Suppressor macrophage (primary cell): ENCODE measurements at places on chromosomes 1 and 21.

DNA sequence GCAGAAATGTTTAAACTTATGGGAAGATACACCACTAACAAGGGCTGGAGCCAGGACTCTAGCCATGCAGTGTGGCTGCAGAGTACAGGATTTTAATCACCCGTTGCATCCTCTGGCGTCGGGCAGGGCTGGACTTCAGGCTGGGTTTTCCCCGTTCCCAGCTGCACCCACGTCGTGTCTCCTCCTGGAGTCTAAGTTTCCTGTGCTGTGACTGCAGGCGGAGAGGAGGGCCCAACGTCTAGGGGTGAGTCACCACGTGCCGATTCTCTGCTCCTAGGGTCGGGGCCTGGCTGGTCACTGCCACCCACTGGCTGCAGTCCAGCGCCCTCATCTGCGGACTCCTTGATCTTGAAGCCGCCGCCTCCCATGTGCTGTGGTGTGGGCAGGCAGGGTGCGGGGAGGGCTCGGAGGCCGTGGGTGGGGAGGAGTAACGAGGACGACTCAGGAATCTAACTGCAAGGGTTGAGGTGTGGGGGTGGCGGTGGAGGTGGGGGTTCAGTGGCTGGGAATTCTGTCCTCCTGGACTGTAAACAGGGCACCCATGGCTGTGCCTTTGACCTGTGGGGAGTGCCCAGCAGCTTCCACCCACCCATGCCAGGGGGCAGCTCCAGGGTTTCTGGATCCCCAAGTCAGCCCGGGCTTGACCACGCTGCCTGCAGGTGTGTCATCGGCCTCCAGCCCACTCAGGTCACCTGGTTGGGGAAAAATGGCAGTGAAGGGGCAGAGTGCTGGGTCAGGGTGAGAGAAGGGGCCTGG, 77.8 kb downstream of the ALPL start:
- DNase-seq, result peak; percentile 78

GRCh38 chr1:228240411-228241240, 32.8 kb downstream of the OBSCN start:
- DNase-seq, result no peak

GRCh38 chr21:18743531-18743930, 339.9 kb upstream of the TMPRSS15 start:
- DNase-seq, result no peak

DNA sequence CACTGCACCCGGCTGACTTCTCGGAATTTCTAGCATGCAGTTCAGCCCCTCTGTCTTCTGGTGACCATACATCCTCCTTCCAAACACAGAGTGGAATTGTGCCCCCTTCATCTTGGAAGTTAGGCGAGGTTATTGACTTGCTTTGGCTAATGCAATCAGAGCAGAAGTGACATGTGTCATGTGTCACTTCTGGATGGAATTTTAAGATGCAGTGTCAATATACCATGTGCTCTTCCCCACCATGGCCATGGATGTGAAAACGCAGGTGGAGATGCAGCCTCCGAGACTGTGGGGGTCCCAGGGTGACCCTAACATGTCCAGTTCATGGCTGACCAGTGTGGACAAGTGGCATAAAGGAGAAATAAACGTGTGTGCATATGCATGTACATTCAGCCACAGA, 83.0 kb downstream of the KCNJ6 start:
- DNase-seq, result no peak

DNA sequence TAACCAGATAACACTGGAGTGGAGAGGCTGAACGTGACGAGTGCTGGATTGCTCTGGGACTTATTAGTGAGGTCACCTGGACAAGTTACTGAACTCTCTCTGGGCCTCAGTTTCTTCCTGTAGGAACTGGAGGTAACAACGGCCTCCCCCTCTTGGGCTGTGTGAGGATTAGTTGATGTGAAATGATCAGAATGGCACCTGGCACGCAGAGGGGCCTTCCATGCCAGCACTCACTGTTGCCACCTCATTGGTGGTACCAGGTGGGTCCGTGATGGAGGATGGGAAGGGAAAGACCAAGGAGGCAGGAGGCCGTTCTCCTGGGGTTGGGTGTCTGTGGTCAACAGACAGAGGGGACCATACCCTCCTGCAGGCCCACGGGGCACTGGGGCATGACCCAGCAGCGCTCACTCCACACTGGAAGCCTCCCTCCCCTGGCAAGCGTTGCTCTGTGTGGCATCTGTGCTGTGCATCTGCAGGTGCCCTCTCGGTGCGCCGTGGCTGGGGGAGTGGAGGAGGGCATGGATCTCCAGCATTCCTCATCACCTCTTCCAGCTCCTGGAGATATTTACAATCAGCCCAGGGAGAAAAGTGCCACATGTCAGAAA, 349.5 kb upstream of the VAMP3 start:
- DNase-seq, result no peak

DNA sequence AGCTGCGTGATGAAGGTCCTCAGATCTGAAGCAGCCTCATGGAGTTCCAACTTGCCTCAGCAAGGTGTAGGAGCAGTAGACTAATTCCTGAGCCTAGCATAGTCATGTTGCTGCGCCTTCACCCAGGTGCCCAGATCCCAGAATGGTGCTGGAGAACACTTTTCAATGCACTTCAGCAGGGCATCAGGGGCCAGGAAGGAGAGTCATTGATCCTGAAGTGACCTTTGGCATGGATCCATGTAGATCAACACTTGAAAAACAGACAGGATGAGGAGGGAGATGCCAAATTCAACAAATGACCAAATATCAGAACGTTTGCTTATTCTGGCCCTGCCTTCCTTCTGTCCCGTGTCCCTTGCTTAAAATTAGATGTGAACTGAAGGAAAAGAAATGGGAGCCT, 91.9 kb downstream of the LEPR start:
- no peak for DNase-seq

DNA sequence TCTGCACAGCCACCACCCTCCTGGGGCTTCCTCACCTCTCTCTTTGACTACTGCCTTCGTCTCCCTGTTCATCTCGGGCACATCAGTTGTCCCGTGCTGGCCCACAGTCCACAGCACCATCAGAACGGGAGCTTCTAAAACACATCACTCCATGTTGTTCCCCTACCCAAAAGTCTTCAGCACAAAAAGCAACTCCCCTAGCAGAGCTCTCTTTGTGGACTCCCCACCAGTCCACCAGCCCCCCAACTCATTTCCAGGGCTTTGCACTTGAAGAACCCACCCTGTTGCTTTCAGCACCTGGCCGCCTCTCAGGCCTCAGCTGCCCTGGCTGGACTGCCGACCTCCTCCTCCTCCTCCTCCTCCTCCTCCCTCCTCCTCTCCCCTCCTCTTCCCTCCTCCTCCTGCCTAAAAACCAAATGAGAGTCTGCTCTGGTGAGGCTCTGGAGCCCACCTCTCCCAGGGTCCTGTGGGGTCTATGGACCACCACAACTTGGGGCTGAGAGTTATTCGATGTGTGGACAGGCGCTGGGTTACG, 251.2 kb upstream of the VAMP3 start:
- DNase-seq, result no peak

GRCh38 chr1:53639996-53640700, 98.8 kb downstream of the GLIS1 start:
- no peak for DNase-seq

DNA sequence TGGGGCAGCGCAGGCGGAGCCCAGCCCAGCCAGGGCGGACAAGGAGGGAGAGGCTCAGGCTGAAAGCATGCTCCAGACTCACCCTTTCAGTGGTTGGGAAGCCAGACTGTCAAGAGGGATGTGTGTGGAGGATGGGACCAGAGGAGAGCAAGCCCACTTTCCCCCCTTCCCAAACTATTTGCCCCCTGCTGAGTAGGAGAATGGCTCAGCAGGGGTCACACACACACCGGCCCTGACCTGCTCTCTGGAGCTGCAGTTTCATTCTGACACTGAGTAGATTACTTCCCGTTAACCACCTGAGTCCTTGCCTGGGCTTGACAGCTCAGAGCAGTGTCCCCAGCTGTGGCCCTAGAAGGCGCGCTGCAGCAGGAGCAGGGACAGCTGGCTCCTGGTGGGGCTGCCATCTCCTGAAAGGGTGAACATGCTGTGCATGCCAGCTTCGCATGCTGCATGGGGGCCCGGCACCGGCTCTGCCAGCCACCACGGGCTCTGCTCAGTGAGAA, 51.6 kb upstream of the CNTN2 start:
- DNase-seq, result no peak

DNA sequence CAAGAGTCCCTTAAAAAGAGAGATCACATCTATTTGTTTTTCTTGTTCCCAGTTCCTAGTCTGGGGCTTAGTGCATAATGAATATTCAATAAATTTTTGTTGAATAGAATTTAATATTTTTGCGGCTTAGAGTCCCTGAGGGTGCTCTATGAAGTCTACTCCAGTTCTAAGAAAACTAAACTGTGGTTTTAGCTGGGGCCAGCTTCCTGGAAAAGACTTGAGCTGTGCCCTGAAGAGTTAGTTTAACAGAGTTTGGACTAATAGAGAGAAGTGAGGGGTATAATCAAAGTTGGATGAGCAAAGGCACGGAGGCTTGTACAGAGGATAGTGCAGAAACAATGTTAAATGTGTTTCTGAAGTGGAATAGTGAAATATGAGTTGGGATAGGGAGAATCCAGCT, 168.9 kb downstream of the FASLG start:
- DNase-seq, result no peak

DNA sequence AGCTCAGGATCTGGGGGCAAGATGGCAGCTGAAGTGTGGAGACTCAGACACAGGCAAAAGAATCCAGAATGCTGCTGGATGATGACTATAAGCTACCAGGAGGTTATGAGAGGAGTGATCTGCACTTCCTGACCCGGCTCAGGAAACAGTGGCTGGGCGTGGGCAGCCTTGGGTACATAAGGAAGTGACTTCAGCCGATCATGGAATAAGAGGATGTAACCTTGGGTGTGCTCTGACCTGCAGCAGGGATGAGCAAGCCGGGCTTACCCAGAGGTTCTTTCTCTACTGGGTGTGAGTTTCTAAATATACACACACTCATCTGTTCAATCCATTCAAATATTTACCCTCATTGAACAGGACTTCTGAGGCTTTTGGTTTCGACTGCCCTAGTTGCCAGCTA, 62.7 kb downstream of the CD34 start:
- DNase-seq, result peak; percentile 98

DNA sequence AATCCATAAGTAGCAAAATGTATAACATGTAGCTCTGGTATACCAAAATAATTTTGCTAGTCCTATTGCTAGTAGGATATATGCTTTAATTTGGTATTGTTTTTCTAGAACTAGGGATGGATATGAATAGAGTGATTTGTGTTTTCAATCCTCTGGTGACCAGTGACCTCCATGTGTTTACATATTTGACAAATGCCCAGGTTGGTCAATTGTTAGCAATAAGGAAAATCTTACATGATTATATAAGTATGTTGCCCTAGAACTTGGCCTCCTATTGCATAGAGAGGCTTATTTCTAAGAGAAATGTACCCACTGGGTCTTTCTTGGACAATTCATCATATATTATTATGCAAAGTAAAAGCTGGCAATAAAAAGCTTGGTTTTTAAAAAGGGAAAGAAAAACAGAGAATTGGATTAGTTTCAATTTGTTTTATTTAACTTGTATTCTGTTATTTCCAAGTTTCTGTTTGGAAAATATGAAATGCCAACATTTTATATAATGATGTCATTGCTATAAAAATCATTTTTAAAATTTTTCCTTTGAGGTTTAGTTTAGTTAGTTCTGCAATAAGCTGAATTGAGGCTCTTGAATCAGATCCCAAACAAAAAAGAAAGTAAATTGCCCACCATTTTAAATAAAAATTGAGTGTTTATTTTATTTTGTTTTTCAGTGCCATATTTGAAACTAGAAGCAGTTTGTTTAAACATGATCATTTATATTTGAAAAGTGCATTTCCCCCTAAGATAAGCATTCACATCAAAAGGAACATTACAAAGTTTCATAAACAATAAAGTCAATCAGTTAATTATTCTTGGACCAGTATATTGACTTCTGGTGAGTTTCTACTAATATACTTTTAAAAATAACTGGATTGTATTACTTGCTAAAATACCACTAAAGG, 210.9 kb downstream of the ZC3H11B start:
- DNase-seq, result no peak

DNA sequence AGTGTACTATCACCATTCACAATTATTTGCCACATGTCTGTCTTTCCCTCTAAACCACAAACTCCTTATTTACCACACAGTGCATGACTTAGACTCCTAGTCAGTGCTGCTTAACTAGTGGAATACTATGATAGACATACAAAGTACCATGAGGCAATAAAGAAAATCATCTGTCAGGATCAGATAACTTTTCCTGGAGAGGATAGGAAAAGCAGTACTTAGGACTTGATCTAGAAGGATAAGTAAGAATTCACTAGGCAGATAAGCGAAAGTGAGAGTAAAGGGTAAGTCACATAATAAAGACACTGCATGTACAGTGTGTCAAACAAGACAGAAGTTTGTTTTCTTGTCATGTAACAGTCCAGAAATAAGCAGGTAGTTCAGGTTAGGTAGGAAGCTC, 21.2 kb upstream of the TSPAN1 start:
- no peak for DNase-seq

GRCh38 chr21:14452727-14453241, 69.8 kb upstream of the HSPA13 start:
- DNase-seq, result no peak

GRCh38 chr1:214640431-214641213, 37.6 kb downstream of the CENPF start:
- no peak for DNase-seq

- DNase-seq, result no peak
These were observed 2.2 kb downstream of the ESRRG start for GRCh38 chr1:216721062-216721461.

GRCh38 chr1:8809342-8809736, 8.1 kb downstream of the RERE start:
- no peak for DNase-seq

GRCh38 chr1:59343576-59343840, 46.6 kb downstream of the FGGY start:
- no peak for DNase-seq

GRCh38 chr1:16155537-16156410, at the start of gene EPHA2:
Gene EPHA2 (minus strand): TSS chr1:16156069. CDS start chr1:16155932, 137 bp downstream.
- DNase-seq, result peak; percentile 56
